AG04450 (cell line): ENCODE measurements at places on chromosomes 11 and 22.

DNA sequence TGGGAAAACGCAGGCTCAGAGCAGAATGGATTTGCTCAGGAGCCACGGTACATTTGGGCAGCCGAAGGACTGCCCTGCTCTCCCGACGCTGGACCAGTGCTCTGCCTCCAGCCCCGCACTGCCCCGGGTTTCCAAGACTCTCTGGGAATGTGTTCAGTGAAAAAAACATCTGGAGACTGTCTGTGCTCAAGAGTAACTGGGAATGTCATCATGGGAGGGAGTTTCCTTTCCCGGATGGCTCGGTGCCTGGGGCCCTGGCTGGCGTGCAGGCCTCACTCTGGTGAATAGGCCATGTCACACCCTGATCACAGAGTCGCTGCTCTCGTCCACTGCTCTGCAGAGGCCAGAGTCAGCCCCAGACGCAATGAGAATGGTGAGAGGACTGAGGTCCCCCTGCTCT lies 9.8 kb upstream of the APOL6 start:
- DNase-seq = peak; percentile 42

GRCh38 chr11:73318501-73319011 lies 10.5 kb downstream of the ARHGEF17 start:
- no peak for DNase-seq

DNA sequence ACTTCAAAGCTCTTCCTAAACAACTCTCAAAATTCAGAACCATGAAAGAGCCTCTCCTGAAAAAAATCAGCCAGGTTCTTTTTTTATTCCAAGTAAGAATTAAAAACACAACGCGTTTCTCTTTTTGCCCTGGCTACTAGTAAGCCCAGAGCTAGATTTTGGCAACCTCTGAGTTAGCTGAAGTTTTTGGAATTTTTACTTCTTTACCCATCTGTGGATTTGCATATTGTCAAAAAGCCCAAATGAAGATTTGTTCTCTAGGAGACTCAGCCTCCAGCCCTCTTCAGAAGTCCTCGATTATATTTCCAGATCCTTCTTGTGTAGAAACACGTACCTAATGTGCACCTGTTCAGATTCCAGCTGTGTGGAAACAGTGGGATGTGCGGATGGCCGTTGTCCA lies 517.9 kb downstream of the TBC1D22A start:
- no peak for DNase-seq

DNA sequence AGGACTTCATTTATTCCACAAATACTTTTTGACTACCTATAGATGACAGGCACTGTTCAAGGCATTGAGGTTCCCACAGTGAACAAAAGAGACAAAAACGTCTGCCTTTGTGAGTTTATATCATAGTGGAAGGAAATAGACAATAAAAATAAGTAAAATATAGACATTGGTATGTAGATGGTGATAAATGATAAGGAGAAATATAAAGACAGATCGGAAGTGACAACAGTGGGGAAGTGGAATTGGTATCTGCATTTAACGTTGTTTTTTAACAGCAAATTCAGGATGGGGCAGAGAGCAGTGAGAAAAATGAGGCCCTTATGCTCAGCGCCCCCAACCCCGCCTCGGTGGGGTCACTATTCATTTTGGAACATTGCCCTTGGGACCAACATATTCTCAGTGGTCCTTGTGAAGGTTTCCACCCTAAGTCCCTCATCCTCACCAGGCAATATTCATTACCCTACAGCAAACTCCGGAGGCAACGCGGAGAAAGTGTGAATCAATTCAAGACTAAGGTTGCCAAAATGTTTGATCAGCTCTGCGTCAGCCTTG lies 627 bp upstream of the PEX26 start:
- no peak for DNase-seq

- DNase-seq = no peak
Observed at GRCh38 chr22:27705408-27706080, 96.0 kb downstream of the MN1 start.

DNA sequence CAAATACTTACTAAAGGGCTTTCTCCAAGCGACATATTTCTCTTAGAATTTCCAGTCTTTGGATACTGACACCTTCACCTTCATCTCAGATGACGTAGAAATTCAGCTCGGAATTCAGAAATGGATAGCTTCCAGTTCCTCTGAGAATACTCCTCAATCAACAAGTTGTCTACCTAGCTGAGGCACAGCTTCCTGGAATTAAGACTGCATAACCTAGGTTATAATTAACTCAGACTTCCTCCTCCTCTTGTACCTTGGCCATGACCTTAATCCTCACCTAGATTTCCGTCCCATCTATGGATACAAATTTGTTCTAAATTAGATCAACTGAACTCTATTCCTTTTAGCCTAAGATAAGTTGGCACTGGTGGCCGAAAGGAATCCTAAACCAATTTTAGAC lies 17.4 kb downstream of the ATP5MG start:
- DNase-seq = no peak

- no peak for DNase-seq
Observed at GRCh38 chr11:75733431-75734107, 15.9 kb downstream of the MOGAT2 start.

DNA sequence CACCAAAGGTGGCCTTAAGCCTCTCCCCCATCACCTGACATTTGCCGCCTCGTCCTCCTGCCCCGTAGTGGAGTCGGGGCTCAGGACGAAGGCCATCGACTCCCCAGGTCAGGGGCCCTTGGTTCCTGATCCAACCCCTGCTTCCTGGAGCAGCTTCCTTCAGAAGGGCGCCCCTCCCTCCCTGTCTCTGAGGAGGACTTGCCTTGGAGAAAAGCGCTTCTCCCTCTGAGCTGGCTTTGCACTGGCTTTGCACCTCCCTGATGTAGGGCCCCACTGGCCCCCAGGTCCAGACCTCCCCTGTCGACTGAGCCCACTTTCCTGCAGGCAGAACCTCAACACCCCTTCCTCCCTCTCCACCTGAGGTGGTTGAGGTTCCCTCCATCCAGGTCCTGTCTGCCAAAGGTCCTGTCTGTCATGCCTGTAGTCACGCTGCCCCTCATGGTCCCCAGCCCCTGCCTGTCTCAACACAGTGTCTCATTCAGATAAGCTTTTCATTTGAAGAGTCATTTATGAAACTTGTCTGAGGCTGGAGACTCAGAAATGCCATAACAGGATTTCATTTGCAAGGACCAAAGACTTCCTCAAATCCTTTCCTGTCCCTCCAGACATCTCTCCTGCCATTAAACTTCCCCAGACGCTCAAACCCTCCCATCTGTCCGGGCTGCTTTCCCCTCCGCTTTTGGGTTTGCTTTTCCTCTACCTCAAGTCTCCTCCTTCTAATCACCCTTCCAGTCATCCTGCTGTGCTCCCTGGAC lies 78.4 kb downstream of the MYO7A start:
- no peak for DNase-seq

DNA sequence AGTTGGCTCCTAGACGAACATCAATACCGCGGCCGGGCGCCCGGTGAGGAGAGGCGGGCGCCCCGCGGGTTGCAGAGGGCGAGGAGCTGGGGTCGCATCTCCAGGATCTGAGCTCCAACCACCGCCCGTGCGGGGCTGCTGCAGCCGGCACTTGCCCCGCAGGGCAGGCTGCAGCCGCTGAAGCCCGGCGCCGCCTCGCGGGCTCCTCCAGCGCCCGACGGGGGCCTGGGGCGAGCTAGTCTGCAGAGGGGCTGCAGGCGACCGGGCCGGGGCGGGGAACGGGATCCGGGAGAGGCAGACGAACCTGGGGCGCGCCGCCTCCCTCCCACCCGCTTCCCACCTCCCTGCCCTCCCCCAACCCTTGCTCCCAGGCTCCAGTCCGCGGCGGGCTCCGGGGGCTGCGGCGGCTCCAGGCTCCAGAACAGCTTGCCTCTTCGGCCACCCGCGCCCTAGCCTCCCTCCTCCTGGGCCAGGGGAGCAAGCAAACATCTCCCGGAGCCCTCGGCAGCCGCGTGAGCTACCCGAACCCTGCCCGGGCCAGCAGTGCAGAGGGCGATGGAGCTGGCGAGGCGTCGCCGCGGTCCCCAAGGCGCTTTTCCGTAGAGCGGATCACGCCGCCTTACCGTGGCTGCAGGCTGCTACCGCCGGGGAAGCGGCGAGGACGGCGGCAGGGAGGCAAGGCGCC lies 802 bp downstream of the TENM4 start:
- no peak for DNase-seq

DNA sequence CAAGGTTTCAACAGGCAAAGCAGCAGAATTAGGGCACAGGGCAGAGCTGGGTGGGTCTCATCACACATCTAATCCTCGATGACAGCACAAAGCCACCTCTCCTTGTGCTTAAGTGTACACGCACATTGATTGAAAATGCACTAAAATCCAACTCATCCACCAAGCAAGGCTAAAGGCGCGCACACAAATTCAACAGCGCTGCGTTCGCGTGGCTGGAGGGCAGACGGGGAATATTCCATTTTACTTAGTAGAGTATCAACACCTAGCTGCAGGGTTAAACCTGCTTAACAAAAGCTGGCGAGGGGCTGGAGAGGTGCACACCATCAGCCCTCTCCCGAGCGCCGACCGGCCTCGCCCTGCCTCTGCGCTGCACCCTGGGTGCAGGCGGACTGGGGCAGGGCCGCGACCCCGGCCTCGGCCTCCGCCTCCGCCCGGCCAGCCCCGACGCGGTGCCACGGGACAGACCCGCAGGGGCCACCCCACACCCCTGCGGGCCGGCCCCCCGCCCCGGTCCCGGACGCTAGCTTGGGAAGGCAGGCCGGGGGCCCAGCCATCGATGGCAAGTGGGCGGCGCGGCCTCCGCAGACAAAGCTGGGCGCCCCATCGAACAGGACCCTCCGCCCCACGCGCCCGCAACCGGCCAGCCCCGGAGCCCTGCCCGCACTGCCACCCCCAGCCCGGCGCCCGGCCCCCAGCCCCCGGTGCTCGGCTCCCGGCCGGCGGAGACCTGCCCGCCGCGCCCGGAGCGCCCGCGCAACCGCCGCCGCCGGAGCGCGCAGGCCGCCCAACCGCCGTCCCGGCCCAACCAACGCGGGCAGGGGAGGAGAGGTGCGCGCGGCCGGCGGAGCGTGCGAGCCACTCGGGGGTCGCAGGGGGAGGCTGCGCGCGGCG lies 929 bp downstream of the PRDM10 start:
- DNase-seq = no peak

DNA sequence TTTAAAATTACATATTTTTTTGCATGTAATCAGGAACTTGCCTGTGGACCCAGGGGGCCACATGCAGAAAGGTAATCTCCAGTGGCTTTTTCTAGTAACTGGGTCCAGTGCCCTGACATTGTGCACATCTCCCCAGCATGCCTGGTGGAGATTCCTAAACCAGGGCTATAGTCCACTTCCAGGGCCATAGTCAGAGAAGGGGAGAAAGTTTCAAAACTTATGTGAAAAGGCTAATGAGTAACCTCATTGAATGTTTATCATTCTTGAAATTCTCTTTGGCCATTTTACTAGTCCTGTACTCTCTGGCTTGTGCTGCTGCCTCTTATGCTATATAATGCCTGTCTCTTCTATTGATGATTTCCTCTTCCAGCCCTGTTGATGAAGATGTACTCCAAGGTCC lies 47.8 kb downstream of the BARX2 start:
- DNase-seq = no peak

DNA sequence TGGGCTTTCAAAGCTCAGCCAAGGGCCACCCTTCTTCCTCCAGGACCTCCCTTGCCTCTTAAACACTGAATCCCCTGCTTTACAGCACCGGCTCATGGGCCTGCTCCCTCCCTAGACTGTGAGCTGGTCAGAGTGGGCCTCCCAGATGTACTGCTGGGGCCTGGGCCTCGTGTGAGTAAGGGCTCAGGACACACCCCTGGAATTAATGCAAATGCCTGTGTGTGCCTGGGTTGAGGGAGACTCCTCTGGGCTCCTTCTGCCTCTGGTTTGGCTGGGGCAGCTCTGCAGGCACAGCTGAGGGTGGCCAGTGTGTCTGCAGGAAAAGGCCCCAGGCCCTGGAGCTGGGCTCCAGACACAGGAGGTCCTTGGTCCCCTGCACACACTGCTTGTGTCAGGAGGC lies 24.2 kb downstream of the ALX4 start:
- DNase-seq = no peak

GRCh38 chr11:127485541-127485940 lies 485.0 kb upstream of the KIRREL3 start:
- no peak for DNase-seq

- no peak for DNase-seq
Observed at GRCh38 chr11:98260983-98261382, 759.8 kb upstream of the CNTN5 start.

- no peak for DNase-seq
Observed at GRCh38 chr11:399731-400211, 5.8 kb downstream of the PKP3 start.

- no peak for DNase-seq
Observed at GRCh38 chr11:65982824-65983588, 19.0 kb downstream of the EIF1AD start.

GRCh38 chr11:47495856-47496217 lies 46.9 kb upstream of the RAPSN start:
- no peak for DNase-seq

DNA sequence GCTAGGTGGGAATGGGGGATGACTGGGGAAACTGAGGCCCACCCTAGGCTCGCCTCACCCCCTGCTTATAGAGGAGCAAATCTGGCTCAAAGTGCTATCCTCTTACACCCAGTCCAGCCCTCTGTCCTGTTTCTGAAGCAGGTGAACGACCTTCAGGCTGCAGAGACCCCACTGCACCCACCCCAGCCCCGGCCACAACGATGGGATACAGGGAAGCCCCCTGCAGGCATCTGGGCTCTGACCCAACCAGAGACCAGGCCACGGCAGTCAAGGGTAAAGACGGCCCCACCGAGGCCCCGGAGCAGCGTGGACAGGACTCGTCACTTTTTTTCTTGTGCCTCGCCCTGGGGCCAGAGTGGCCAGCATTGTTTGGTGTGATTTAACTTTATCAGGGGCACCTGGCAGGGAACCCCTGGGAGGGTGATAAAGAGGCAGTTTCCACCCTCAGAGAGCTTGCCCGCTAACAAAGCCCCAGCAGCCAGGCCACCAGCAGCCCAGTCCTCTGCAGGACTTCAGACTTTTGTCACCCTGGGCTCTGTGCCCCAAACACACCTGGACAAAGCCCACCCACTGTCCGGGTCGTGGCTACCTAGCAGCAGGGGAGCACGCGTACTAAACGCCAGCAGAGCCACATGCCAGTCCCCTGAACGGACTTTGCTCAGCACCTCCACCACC lies 612.6 kb downstream of the TBC1D22A start:
- no peak for DNase-seq

DNA sequence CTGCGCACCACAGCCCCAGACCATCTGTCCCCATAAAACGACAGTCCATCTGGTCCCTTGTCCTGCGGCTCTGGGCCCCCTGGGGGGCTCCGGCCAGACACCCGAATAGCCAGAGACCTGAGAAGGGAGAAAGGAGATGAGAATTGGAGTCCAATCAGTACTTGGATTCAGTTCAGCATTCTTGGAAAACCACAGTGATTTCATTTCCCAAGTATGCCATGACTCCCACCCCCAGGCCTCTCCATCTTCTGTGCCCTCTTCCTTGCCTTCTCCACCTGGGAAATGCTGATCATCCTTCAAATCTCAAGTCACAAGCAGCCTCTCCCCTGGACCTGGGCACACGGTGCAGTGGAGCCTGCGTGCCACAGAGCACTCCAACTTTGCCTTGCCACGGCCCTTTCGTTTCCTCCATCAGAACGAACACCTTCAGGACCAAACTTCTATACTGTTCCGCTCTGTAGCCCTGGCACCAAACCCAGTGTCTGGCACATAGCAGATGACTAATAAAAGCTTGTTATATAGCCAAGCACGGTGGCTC lies 10.9 kb upstream of the MFNG start:
- peak; percentile 71 for DNase-seq

- no peak for DNase-seq
Observed at GRCh38 chr22:48887394-48888332, 940.0 kb downstream of the BRD1 start.
